ENCODE measurements at places on chromosomes 16 and 17.

GRCh38 chr17:63278728-63279442 lies 167.2 kb downstream of the CYB561 start:
- DNase-seq = no peak

GRCh38 chr17:77783991-77784820 lies 174.3 kb upstream of the TNRC6C start:
- no peak for DNase-seq

- DNase-seq = no peak
These were observed 36.3 kb upstream of the TEKT1 start for GRCh38 chr17:6867849-6868248.

DNA sequence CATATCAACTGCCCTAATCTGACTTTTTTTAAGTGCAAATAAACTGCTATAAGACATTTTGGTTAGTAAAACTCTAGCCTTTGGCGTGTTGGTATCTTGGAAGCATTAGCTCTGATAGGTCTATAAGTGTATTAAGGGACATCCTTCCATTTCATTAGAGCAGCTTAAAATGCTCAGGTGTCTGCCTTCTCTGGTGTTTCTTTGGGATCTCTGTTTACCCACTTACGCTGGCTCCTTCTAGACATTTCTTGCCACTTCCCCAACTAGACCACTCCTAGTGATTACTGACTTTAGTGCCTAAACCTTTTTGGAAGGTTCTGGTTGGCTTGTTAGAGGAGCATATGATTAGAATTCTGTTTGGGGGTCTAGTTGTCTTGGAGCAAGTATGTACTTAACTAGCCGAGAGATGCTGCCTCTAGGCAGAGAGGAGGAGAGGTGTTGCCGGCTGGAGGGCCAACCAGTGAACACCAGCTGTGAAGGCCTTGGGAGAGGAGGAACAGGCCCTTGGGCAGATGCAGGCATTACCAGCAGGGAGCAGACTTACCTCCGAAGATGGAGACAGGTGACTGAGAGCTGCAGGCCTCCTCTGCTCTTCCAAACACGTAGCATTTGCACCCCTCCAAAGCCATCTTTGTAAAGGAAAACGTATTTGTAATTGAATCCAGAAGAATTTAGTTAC lies 15.2 kb upstream of the CLEC18C start:
- DNase-seq = no peak

DNA sequence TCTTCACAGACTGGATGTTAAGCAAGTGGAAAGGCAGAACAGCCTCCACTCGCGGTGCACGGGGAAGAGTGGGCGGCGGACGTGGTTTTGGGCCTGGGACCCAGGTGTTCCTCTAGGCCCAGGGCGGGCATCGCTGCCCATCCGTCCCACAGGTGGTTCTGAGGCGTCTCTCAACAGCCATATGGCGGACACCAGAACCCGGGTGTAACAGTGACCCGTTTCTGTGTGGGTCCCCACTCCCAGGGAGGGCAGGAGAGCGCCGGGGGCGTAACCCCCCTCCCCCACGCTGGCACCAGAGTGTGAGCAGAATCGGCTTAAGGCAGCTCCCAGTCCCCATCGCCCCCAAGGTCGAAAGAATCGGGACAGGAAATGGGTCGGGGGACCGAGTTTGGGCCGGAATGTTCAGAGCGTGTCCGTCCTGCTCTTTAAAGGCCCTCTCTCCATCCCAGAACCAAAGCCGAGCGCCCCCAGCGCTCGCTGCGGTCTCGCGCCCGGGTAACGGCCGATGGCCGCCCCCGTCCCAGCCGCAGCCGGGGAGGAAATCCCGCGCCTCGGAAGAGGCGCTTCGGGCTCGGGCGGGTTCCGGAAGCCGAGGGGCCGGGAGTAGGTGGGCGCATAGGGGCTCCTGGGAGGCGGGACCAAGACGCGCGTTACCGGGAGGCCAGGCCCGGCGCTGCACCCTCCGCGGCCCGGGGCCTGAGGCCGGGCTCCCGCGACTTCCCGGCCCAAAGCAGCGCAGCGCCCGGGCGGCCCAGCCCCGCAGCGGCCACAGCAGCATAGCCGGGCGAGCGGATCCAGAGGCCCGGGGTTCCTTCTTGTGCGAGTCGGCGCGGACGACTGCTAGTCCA lies at the start of gene TK2:
TK2 (minus strand) TSS at position 839 of the 848 bp plus-strand sequence; CDS start at position 778, 61 bp downstream.
- DNase-seq = peak; percentile 88

GRCh38 chr16:57614536-57614935 lies 13.9 kb upstream of the ADGRG1 start:
- DNase-seq = no peak

DNA sequence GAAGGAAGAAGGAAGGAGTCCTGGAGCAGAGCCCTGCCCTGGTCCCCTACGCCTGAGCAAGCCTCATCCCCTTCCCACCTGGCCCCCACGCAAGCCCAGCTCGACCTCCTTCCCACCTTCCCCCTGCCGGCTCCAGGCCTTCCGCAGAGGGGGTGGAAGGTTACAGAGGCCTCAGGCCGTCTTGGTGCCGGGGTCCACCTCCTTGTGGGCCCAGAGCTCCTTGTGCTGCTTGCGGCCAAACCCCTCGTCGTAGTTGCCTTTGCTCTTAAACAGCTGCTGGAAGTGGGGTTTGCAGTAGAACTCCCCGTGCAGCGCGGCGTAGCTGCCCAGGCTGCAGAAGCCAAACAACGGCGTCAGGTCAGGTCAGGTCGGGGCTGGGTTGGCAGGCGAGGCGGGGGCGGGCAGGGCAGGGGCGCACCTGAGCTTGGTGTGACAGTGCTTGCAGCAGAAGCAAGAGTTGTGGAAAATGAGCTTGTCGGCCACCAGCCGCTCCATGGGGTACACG lies 1.5 kb downstream of the LIMD2 start:
- no peak for DNase-seq

DNA sequence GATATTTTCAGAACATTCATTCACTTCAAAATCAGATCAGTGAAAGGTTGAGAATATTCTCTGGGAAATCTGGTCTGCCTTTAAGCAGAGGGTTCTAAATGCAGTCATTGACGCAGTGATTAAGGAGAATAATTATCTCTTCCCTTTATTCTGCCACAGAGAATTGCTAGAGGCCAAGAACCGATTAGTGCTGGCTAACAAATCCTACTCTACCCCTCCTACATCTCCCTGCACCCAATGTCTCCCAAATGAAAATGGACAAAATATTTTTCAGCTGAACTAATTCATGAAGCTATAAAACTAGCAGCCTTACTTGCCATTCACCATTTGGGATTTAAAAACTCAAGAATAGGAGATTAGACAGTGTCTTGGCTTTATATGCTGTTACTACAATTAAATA lies 185.5 kb upstream of the SOX9 start:
- DNase-seq = no peak

DNA sequence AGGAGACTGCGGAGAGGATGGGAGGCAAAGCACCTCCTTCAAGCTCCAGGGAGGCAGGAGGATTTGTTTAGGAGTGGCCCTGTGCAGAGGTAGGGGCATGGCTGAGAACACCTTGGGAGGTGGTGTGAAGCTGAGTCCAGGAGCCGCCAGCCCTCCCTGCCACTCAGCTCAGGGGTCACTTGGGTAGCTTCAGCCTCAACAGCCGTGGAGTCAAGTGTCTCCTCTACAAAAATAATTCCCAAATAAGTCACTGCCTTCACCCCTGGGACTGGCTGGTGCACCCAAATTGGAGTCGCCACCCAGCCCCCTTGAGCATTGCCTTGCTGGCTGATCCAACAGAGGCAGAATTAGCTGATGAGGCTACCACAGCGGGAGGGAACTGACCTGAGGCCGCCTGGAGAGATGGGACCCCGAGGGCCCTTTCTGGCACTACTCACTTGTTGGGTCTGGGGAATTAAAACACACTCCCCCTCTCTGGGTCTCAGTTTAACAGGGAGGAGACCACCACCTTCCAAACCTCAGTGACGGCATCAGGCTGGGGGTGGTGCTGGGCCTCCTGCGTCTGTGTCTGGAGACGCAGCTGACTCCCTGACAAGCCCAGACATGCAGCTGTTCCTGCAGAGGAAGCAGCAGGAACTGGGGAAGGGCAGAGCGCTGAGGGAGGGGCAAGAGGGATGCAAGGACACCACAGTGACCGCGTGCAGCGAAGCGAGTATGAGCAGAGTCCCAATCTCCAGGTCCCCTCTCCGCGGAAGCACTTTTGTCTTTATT lies 87.9 kb upstream of the TOB1 start:
- peak; percentile 36 for DNase-seq

- DNase-seq = no peak
These were observed 32.0 kb upstream of the SLC5A10 start for GRCh38 chr17:18919963-18920362.

GRCh38 chr17:61368832-61369450 lies 30.7 kb upstream of the TBX2 start:
- no peak for DNase-seq

- no peak for DNase-seq
These were observed 2.0 kb downstream of the CAMKK1 start for GRCh38 chr17:3890878-3891219.

GRCh38 chr17:1035546-1036170 lies 38.7 kb downstream of the TIMM22 start:
- DNase-seq = no peak

GRCh38 chr16:64892835-64893785 lies 228.8 kb downstream of the CDH11 start:
- DNase-seq = peak; percentile 85

DNA sequence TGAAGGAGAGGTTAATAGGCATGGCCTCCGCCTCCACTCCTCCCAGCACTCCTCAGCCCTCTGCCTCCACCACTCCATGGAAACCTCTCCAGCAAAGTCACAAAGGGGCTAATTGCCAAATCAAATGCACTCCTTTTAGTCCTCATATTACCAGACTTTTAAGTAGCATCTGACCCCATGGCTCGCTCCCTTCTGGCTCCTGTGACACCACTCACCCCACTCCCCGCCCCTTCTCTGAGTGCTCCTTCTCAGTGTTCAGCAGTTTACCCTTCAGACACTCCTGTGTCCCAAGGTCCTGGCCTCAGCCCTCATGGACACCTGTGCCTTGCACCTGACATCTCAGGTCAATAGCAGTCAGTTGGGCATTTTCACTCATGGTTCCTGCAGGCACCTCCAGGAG lies 243.5 kb upstream of the CCL2 start:
- no peak for DNase-seq

DNA sequence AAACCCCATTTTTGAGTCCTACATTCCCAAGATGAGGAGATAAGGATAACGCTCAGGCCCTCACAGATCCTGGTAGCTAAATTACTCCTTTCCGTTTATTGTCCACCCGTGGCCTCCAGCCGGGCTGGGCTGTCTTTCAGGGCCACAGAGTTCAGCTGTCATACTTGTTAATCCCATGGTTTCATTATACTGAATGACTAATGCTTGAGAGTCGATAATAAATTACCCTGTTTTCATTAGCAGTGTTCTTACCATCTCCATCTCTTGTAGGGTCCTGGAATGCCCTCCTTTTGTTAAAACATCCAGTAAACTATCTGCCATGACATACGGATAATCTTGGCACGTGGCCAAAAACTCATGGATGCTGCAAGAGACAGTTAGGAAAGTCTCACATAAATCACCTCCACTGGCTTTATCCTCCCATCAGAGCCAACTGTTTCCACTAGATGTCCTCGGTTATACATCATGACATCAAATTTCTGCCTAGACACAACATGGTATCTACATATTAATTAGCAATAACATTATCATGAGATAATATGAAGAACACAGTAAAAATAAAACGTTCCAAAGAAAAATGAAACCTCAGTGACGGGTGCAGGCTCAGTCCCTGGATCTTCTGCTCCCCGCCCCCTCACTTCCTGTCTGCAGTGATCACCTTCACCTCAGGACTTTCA lies 45.3 kb downstream of the BRD7 start:
- peak; percentile 52 for DNase-seq

DNA sequence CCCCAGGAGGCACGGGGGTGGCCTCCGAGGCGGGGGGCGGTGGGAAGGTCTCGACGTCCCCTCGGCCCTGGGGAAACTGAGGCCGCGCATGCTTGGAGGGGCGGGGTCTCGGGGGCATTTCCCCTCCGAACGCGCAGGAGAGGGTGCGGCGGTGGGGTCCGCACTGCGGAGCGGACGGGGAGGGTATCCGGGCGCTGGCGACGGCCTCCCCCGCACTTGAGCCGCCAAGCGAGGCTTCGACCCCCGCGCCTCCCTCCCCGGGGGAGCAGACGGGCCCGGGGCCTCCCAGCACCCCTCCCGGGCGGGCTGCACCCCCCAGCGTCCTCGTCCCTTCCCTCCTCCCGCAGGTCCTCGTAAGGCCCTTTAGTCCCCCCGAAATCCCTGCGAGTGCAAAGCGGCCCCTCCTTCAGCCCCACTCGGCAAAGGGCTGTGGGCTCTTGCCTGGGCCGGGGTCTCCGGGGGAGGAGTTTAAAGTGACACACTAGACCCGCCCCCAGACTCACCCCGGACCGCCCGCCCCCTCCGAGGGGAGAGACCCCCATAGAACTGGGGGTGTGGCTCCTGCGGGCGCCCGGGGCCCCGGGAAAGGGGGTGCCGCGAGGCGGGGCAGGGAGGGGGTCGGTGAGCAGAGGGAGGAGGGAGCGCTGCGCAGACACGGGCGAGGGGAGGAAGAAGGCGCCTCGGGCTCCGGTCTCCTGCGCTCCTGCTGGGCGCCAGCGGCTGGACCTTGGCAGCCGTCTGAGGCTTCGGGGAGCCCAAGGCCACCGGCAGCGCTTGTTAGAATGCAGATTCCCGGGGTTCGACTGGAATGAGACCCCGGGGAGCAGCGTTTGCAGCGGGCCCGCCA lies 632 bp downstream of the BAIAP3 start:
- DNase-seq = peak; percentile 8

DNA sequence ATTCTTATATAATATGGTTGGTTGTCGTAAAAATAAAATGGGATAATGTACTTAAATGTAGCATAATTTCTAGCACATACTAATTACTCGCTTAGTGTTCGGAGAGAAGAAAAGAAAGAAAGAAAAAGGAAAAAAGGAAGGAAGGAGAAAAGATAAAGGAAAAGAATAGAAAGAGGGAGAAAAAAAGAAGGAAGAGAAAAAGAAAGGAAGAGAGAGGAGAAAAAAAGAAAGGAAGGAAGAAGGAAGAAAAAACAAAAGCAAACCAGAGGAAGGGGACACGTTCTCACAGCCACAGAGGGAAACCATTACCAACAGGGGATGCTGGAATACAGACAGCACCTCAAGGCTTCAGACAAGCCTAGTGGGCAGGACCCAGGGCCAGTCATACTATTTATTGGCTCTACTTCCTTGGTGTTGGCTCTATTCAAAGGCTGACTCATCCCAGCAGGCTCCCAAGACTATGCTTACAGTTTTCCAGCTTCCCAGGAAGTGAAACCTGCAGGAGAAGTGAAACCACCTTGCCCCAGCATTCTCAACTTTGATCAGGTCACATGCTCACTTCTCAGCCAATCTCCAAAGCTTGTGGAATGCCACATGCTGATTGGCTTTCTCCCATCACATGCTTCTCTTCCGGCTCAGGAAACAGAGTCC lies 273.5 kb upstream of the IRX5 start:
- no peak for DNase-seq

- DNase-seq = peak; percentile 25
These were observed 52.7 kb downstream of the SREBF1 start for GRCh38 chr17:17783825-17784656.

DNA sequence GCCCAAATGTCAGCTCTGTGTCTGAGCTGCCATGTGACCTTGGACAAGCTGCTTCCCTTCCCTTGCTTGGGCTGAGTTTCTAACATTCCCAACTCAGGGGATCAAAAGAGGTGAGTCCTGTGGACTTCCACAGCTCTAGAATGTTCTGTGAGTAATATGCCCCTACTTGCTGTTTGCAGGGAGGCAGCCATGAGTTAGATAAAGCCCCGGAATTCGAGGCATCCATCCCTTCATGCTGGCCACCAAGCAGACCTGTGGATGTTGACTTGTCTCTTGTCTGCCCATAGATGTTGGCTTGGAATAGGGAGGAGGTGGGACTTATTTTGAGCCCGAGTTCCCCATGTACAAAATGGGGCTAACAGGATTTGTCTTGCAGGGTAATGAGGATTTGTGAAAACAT lies 36.2 kb downstream of the KSR1 start:
- DNase-seq = no peak
